ENCODE measurements at places on chromosomes 5 and 9.

GRCh38 chr5:72940082-72940481, 15.8 kb upstream of the FCHO2 start:
- DNase-seq: no peak

- no peak for DNase-seq
These were observed 14.8 kb upstream of the PRRC2B start for GRCh38 chr9:131379056-131379455.

- DNase-seq: no peak
These were observed 5.3 kb downstream of the GAPT start for GRCh38 chr5:58496488-58496887.

DNA sequence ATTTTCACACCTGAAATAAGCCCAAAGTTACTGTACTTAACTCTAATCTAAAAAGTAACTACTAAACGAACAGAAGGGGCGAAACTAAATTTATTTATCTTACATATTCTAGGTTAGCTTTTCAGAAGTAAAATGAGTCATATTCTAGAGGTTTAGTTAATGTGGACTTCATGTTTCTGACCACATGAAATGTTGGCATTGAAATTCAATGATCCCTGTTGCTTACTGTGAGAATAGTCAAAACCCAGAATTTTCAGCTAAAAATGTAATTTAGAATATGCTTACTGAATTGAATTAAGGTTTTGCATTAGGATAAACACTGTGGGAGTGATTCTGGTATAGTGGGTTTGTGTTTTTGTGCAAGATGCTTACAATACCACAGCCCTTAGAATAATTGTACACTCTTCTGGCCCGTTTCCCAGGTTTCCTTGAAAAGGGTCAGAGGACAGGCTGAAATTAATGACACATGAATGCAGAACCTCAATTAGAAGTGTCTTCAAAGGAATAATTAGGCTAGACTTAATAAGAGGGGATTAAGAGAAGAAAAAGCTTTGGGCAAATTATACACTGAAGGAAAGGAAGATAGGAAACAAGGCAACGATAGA, 1.4 kb upstream of the SNX18 start:
- DNase-seq: no peak

DNA sequence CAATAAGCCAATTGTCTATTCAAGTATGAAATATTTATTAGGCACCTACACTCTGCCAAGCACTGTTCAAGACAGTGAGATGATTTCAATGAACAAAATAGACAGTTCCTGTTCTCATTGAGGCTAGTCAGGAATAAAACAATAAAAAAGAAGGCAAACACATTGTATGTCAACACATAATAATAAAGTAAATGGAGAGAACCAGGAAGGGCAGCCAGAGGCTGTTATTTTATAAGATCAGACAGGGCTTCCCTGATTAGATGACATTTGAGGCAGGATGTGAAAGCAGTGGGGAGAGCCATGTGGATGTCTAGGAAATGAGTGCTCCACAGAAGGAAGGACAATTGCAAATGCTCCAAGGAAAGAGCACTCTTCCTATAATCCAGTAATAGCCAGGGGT, 2371.1 kb downstream of the MAT2B start:
- DNase-seq: no peak

DNA sequence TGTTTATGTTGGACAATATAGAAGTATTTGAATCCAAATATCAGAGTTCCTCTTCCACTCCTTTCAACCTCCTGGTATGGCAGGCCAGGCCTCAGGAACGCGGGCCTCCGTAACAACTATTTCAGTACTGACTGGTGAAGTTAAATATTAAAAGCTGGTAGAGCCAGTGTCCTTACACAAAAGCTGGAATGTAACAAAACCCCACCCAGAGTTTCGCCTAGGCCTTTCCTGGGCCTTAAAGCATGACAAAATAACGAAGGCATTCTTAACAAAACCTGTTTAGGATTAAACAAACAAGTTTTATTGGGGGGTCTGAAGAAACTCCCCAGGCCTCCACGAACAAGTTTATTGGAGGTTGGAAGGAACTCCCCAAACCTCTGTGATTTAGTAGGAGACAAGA, 61.6 kb upstream of the GNE start:
- DNase-seq: no peak

- DNase-seq: no peak
These were observed 29.1 kb downstream of the TNC start for GRCh38 chr9:115088860-115089259.

- DNase-seq: no peak
These were observed 758.6 kb upstream of the DMAC1 start for GRCh38 chr9:8558176-8558575.

DNA sequence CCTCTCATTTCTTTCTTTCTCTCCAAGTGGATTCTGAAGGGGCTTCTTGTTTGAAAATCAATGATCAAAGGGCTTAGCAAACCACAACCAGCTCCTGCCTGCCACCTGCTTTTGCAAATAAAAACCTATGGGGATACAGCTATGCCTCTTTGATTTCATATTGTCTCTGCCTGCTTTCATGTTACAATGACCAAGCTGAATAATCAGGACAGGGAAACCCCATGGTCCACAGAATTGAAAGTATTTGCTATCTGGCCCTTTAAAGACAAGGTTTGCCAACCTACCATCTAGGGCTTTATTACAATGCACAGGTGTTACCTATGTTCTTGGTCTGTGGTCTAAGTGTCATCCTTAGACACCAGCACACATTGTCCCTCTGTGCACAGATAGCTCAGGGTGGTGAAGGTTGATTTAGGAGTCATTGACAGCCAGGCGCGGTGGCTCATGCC, 28.8 kb upstream of the PLIN2 start:
- DNase-seq: no peak

DNA sequence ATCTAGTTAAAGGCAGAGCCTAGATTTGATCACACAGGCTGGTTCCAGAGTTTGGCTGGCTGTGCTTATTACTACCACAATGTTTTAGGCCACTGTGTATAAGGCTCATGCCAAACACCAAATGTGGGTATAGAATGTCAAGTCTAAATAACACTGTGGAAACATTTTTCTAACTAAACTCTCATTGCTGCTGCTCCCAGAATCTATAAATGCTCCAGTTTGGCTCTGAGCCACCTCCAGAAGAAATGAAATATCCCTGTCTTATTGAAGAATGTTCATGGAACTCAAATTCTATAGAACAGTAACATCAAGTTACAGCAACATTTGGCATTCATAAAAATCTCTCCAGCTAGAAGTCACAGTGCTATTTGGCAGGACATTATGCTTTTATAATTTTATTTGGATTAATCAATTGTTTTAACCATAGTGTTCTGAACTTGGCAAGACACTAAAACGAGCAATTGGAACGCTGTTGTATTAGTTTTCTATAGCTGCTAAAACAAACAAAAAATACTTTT, 178.1 kb upstream of the COX7C start:
- DNase-seq: no peak

DNA sequence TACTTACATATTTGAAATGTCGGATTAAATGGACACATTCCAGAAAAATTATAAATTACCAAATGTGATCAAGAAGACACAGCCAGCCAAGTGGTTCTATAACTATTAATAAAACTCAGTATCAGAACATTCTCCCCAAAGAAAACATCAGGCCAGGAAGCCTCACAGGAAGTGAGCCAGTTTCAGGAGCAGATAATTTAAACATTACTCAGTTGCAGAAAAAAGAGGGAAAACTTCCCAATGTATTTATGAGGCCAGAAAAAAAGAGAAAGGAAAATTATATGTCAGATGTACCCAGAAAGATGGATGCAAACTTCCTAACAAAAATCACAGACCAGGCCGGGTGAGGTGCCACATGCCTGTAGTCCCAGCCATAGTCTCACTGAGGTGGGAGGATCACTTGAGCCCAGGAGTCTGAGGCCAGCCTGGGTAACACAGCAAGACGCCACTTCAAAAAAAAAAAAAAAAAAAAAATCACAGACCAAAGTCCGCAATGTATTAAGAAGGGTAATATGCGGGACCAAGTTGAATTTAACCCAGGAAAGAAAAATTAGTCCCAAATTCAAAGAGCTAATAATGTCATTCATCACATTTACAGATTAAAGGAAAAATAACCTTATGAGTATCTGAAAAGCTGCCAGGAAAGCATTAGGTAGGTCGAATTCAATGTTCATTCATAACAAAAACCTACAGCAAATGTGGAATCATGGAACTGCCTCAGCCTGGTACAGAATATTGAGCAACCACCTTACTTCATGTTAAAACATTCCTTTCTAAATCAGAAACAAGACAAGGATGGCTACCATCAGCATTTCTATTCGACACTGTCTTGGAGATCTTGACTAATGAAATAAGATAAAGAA, 37.2 kb upstream of the NRARP start:
- DNase-seq: no peak

- DNase-seq: peak; percentile 49
These were observed 28.7 kb downstream of the DNAJC21 start for GRCh38 chr5:34957857-34958690.

DNA sequence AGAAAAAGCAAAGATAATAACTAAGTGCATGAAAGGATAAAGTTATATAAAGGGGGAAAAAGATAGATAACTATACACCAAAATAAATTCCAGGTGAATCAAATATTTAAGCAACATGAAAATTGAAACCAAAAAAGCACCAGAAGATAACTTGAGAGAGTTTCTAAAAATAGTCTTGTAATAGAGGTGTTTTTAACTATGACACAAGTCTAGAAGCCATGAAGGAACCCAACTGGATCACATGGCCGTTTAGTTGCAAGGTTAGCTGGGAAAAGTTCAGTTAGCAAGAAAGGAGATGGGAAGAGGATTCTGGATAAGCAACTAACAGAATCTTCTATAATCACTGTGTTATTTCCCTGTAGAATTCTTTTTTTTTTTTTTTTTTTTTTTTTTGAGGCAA, 9.2 kb upstream of the RASA1 start:
- DNase-seq: no peak

GRCh38 chr9:94687451-94687850, 39.0 kb upstream of the AOPEP start:
- no peak for DNase-seq

DNA sequence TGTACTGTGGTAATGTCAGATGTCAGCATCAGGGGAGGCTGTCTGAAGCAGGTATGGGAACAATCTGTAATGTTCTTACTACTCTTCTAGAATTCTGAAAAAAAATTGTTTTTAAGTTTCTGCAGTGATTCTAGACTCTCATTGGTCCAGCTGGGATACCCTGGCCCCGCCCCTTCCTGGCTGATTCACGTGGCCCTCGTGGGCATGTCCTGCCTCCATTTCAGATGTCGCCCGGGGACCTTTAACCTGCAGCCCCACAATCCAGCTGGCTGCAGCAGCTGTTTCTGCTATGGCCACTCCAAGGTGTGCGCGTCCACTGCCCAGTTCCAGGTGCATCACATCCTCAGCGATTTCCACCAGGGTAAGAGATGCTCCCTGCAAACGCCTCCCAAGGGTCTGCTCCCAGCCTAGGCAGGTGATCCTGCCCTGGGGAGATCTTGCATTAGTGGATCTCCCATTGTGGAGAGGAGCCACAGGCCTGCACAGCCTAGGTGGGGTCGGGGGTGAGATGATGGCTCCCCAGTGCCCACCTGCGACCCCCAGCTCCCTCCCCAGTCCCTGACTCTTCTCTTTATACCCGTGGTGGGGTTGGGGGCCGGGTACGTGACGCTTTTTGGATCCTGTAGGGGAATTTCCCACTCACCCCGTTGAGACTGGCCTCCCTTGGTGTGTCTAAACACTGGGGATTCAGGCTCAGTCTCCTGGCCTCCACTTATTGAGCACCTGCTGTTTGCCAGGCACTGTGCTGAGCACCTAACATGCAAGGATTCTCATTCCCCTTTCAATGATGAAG, 36.5 kb downstream of the LAMC3 start:
- no peak for DNase-seq

- DNase-seq: no peak
These were observed 72.1 kb downstream of the NIPBL start for GRCh38 chr5:36948650-36949049.

DNA sequence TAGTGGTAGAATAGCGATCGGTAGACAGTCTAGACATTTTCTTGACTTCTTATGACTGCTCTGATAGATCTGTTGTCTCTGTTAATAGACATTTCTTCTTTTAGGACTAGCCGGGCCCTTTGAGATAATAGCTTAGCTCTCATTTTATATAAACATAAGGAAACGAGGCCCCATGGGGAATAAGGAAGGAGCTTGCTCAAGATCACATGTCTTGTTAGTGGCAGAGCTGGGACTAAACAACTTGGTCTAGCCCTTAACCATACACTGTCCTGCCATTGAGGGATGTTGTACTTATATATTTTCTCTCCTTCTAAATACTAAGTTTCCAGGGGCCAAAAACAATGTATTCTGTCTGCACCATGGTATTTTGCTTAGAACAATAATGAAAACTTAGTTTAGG, 140.0 kb downstream of the GCNT1 start:
- no peak for DNase-seq

GRCh38 chr5:52428977-52429489, 358.7 kb upstream of the ITGA1 start:
- DNase-seq: no peak

GRCh38 chr9:99114049-99114440, 9.1 kb downstream of the TGFBR1 start:
- no peak for DNase-seq

GRCh38 chr5:56129288-56129687, 103.8 kb downstream of the ANKRD55 start:
- DNase-seq: no peak

- DNase-seq: peak; percentile 17
These were observed 603.3 kb downstream of the EFNA5 start for GRCh38 chr5:107067395-107067794.

DNA sequence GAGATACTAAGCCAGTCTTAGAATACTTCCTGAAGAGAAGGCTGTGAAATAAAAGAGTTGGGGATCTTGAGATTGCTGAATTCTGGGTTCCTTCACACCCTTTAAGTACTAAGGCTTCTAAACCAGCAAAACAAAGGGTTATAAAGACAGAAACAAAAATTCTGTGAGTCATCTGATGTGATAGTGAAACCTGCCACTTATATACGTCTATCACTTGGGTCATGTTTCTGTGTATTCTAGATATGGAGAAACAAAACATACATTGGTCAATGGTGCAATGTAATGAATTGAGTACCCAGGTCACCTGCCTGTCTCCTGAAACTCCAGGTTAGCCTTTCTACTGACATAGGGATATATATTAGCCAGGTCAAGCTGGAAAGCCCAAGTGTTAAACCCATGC, 319.3 kb upstream of the GRAMD2B start:
- no peak for DNase-seq

DNA sequence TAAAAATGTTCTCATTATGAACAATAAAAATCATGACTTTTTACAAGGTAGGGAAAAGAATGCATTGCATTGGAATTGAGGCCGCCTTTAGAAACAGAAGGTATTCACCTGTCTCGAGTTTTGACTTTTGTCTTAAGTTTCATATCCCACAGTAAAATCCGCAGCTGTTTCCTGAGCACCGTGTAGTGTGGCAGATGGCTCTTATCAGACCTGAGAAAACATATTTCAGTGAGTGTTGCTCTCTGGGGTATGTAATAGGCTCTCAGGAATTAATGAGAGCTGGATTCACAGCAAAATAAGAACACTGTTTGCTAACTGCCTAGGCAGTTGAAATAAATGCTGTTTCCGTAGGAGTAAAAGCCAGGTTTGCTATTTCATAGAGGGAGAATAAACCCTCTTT, 221.4 kb downstream of the CFAP90 start:
- DNase-seq: no peak

All from cerebellar cortex (tissue), 1 donor.